ENCODE measurements at places on chromosomes 7 and 10. TPM values are rescaled to one million over a fixed set of nuclear protein-coding genes. Genes with fewer than 3 reads are reported as not detected.

GRCh38 chr10:124975977-124976514, 34.1 kb downstream of the ZRANB1 start:
- no peak for DNase-seq

GRCh38 chr7:134140889-134141867, 14.0 kb downstream of the LRGUK start:
- peak; percentile 40 for DNase-seq

GRCh38 chr10:58625070-58625469, 112.4 kb downstream of the BICC1 start:
- DNase-seq, result no peak

GRCh38 chr10:91596825-91597196, 36.1 kb downstream of the PPP1R3C start:
- no peak for DNase-seq

GRCh38 chr10:79353000-79353406, 5.7 kb downstream of the PPIF start:
- DNase-seq, result no peak

DNA sequence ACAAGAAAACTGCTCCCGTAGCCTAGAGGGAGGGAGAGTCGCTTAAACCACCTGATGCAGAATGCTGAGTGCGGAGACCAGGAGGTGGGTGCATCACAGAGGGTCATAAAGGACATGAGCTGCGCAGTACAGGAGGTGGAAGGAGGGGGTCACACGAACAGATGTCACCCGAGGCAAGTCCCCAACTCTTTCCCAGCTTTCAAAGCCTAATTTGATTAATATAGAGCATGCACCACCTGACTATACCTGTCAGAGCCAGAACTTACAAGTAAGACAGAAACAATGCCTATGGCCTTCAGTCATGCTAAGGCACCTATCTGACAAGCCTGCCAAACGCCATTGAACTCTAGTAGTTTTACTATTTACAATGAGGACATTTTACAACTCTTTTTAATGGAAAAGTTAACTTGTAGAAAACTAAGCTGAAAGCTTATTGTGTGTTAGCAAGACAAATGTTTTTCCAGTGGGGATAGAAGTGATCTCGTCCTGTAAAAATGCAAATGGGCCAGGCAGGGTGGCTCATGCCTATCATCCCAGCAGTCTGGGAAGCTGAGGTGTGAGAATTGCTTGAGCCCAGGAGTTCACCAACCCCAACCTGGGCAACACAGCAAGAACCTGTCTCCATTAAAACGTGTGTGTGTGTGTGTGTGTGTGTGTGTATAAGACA, 1.1 kb upstream of the VOPP1 start:
- DNase-seq, result no peak

DNA sequence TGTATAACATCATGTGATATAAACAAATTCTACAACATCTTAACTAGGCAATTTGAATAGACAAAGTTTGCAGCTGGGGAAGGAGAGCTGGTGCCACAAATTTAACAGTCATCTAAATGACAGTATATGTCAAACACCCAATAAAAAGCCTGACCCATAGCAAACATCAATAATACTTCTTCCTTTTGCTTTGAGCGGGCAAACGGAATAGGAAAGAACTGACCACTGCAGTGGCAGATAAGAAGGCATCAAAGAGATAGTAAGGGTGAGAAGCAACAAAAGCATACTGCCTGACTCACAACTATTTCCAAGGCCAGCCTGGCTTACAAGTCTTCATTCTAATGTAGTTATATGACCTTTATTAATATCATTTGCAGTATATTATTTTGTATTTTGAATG, 99.9 kb downstream of the LRRN3 start:
- DNase-seq, result no peak

DNA sequence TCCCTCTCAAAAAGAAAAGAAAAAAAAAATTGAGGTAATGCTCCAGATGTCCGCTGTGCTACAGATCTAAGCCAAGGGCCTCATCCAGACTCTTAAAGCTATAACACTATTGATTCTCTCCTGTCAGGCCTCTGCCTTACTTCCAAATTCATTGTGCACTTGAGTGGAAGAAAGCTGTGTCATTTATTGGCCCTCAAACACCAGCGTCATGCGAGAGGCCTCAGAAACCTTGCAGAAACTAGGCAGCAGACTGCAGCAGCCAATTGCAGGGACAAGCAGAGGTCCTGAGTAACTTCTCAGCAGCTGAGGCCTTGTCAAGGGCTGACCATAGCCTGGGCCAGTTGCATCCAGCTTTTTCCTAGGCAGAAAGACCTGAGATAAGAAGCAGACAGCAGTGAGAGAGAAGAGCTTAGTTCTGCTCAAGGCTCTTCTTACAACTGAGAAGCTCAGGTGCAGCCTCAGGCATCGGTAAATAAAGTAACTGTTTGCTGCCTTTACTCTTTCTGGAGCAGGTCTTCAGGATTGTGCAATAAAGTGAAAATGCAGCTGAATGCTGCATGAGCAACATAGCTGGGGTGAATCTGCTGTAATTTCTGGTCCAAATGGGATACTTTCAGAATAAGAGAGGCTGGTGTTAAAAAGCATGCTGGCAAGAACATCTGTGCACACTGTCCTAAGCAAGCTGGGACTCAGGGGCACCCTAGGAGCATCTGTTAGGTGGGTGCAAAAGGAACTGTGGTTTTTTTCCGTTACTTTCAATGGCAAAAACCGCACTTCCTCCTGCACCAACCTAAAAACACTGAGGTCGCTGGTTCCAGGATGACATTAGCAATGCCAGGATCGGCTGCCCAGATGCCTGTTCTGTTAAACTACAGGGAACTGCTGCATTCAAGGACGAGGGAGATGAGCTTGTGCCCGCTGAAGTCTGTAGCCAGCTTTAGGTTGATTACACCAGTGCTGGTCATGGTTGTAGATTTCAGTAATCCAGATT, 181.8 kb upstream of the PFKP start:
- no peak for DNase-seq

DNA sequence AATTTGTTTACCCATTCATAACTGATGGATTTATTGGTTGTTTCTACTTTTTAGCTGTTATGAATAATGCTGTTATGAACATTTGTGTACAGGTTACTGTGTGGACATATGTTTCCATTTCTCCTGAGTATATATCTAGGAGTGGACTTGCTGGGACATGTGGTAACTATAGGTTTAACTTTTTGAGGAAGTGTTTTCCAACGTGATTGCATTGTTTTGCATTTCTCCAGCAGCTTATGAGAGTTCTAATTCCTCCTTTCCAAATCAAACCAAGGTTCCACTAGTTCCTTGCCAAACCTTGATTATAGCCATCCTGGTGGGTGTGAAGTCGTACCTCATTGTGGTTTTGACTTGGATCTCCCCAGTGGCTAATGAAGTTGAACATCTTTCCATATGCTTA, 2.6 kb upstream of the PRF1 start:
- no peak for DNase-seq

GRCh38 chr7:126489874-126490273, 762.9 kb downstream of the GRM8 start:
- DNase-seq, result no peak

DNA sequence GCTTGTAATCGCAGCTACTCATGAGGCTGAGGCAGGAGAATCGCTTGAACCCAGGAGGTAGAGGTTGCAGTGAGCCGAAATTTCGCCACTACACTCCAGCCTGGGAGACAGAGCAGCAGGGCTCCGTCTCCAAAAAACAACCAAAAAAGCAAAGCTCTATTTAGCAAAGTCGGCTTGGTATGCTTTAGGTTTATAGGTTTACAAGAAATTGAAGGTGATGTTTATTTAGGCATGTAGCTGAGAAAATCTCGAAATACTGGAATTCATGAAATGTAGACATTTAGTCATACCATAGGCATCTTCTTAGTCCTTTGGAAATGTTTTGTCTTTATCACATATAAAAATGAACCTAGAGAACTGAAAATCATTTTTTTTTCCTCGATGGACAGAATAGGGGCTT, 453.8 kb upstream of the ANKRD30A start:
- no peak for DNase-seq

DNA sequence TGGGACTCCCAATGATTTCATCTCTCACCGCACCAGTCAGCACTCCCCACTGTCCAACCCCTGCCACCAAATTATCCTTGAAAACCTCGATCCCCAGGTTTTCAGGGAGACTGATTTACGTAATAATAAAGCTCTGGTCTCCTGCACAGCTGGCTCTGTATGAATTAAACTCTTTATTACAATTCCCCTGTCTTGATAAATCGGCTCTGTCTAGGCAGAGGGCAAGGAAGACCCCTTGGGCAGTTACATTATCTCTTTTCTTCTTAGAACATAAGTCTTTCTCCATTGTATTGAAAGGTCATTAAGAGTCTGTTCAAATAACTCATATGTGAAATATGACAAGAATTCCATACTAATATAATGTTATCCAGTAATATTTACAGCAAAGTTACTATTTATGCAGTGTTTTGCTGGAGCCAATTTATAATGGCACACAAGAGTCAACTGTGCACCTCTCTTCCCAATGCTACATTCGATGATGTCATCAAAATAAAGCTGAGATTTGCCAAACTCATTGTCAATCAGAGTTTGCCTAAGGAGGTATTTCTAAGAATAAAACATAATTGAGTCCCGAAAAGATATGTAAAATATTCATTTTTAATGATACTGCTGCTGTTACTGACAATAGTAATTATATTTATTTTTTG, 1297.2 kb upstream of the LRRTM3 start:
- DNase-seq, result no peak

DNA sequence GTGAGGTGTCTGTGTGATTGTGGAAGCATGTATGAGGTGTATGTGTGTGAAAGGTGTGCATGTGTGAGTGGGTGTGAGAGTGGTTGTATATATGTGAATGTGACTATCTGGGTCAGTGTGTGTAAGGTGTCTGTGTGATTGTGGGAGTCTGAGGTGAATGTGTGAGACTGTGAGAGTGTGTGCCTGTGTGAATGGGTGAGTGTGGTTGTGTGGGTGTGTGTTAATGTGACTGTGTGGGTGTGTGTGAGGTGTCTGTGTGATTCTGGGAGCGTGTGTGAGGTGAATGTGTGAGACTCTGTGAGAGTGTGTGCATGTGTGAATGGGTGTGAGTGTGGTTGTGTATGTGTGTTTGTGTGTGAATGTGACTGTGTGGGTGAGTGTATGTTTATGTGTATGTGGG, 385.1 kb downstream of the TCERG1L start:
- no peak for DNase-seq

DNA sequence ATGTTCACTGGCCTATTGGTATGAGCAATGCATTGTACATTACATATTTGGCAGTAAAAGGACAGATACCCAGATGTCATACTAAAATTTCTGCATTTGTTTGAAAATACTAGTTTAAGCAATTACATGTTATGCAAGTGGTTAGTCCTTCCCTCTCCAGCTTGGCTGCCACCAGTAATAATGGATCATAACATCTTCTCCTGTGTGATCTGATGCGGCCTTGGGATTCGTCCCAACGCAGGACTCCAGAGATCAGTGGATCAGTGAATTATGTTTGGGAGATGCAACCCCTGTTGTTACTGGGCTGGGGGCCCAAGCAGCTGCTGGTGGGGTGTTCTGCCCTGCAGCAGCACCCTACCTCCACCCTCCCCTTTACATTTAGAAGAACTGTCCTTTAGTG, 11.2 kb upstream of the PDK4 start:
- DNase-seq, result no peak

DNA sequence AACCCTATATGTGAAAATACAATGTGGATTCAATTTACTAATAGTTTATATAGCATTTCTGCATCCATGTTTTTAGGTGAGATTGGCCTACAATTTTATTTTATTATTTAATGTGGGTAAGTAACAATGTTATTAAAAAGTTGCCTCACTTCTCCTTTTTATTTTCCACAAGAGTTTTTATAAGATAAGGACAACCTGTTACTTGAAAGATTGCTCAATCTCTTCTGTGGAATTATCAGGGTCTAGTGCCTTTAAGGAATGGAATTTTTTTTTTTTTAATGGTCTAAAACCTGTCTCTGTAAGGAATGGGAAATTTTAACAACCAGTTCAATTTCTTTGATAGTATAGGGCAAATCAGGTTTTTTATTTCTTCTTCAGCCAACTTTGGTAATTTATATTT, 53.9 kb upstream of the RAB18 start:
- no peak for DNase-seq

- DNase-seq, result no peak
Observed at GRCh38 chr7:133987582-133987981, 139.6 kb upstream of the LRGUK start.

DNA sequence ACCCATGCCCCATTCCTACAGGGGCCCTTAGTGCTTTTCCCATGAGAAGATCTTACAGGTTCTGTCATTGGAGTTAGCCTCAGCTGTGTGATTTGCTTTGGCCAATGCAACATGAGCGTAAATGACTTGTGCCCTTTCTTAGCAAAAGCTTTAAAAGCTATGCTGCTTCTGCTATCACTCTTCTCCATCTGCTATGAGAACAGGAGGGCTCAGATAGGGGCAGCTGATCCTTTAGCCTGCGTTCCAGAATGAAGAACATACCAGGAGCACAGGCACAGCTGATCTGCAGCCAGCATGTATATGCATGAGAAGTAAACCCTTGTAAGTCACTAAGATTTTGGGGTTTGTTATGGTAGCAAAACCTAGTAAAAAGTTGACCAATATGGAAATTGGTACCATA, 218.2 kb downstream of the SH2D4B start:
- no peak for DNase-seq

GRCh38 chr10:99484626-99485581, 47.8 kb upstream of the NKX2-3 start:
- DNase-seq, result no peak

DNA sequence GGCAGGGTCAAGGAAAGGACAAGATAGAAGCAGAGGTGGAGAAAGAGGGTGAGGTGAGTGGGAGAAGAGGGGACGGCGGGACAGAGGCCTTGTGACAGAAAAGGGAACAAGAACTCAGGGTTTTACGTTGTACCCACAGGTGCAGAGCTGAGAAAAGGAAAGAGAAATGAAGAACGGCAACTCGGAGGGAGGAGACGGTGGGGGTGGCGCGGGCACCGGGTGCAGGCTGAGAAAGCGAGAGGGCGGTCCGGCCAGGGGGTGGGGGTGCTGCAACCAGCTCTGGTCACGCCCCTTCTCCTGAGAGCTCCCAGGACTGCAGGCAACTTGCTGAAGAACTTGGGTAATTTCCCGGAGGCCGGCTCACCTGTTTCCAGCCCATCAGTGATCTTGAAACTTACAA, 65.3 kb downstream of the CARD11 start:
- no peak for DNase-seq

GRCh38 chr10:78996792-78997129, 72.0 kb upstream of the ZMIZ1 start:
- DNase-seq, result no peak

CHST3 gene
- polyA plus RNA-seq, result 21.7 TPM

HOXA2 gene
- 6.5 TPM for polyA plus RNA-seq

IQUB gene
- 7.2 TPM for polyA plus RNA-seq

DNAJB9 gene
- 45.0 TPM for polyA plus RNA-seq

PAOX gene
- 6.2 TPM for polyA plus RNA-seq

AGAP6 gene
- 31.0 TPM for polyA plus RNA-seq

EPHA1 gene
- 16.3 TPM for polyA plus RNA-seq
